ENCODE measurements at places on chromosomes 16 and 17. TPM values are rescaled to one million over a fixed set of nuclear protein-coding genes. Genes with fewer than 3 reads are reported as not detected.

NPW gene
- total RNA-seq, result not detected

FOXO3B gene
- total RNA-seq, result 8.3 TPM

APOBR gene
- 16.9 TPM for total RNA-seq

ZFP90 gene
- 27.3 TPM for total RNA-seq

WFDC1 gene
- total RNA-seq, result not detected

IRX3 gene
- not detected for total RNA-seq

TNP2 gene
- not detected for total RNA-seq

FAM171A2 gene
- 1.1 TPM for total RNA-seq

KRTAP3-2 gene
- not detected for total RNA-seq

ZNF19 gene
- total RNA-seq, result 6.9 TPM

ASPHD1 gene
- not detected for total RNA-seq

DNA sequence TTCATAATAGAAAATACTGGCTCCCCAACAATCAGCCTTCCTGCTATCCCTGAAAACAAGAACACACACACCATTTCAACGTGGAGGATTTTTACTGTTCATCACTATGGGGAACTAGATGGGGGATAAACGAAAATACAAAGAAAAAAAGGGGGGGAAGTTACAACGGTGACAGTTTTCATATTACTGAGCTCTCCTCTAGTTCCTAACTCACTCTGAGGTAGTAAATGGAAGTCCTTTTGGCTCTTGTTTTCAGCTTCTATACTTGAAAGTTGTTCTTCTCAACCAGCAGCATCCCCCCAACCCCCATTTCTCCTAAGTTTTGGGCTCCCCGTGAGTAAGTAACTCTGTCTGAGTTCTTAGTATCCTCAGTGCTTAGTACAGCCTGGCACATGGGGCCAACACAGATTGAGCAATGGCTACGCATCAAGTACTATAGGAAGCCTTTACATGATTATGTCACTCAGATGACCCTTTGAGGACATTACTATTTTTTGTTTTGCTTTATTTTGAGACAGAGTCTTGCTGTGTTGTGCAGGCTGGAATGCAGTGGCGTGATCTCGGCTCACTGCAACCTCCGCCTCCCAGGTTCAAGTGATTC lies 4.2 kb upstream of the CORO7 start:
- no peak overlapping the region for H3K4me3 ChIP-seq
- H3K27me3 ChIP-seq, result no peaks in the 10 kb centered on the region
- DNase-seq, result no peak
- H3K27ac ChIP-seq, result no peak overlapping the region
- peaks cover 16% of the 10 kb centered on the region for H3K4me1 ChIP-seq

DNA sequence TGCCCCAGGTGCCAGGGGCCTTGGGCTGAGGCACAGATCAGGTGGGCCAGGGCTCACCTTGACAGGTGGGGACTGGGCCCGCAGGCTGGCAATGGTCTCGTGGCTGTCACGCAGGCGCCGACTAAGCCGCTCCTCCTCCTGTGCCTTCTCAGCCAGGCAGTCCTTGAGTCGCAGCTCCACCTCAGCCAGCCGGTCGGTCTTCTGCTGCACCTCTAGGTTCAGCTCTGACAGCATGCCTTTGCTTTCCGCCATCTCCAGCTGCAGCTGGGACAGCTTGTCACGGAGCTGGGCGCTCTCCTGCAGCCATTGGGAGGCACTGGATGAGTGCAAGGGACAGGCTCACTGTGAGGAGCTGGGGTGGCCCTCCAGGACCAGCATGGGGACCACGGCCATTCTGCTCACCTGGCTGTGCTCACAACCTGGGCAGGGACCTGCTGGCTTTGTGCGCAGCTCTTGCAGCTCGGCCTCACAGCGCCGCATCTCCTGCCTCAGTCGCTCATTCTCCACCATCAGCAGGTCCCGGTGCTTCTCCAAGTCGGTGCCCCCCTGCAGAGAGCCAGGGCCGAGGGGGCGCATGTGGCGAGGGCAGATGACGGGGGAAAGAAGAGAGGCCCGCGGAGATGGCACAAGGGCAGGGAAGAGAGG lies 31.0 kb downstream of the KIFC3 start:
- no peak overlapping the region for H3K27ac ChIP-seq
- no peaks in the 10 kb centered on the region for H3K36me3 ChIP-seq

GRCh38 chr17:3690094-3690715 lies 5.8 kb downstream of the P2RX5 start:
- H3K36me3 ChIP-seq, result peaks cover 22% of the 10 kb centered on the region
- H3K27me3 ChIP-seq, result no peaks in the 10 kb centered on the region

GRCh38 chr16:3121851-3122467 lies 9.6 kb downstream of the ZNF205 start:
- H3K27ac ChIP-seq, result no peak overlapping the region
- H3K4me1 ChIP-seq, result peaks cover 23% of the 10 kb centered on the region
- H3K27me3 ChIP-seq, result no peaks in the 10 kb centered on the region
- no peak for DNase-seq
- no peak overlapping the region for H3K4me3 ChIP-seq

DNA sequence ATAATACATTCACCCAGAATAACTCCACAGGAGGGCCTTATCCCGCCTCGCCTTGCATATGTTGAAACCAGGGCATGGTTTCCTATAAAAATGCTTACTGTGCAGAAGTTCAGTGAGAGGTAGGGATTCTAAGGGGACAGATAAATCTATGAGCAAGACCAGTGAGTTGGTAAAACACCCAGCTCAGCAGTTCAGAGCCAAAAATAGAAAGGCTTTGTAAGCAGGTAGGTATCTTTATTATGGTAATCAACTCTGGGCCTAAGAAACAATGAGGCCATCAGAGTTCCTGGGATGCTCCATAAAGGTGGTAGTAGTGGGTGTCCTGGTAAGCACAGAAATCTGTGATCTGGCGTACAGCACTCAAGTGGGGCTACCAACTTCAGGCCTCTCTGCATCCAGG lies 549.4 kb upstream of the CDH5 start:
- no peak overlapping the region for H3K4me3 ChIP-seq
- no peaks in the 10 kb centered on the region for H3K36me3 ChIP-seq
- no peak overlapping the region for H3K27ac ChIP-seq
- H3K4me1 ChIP-seq, result no peaks in the 10 kb centered on the region
- DNase-seq, result no peak

DNA sequence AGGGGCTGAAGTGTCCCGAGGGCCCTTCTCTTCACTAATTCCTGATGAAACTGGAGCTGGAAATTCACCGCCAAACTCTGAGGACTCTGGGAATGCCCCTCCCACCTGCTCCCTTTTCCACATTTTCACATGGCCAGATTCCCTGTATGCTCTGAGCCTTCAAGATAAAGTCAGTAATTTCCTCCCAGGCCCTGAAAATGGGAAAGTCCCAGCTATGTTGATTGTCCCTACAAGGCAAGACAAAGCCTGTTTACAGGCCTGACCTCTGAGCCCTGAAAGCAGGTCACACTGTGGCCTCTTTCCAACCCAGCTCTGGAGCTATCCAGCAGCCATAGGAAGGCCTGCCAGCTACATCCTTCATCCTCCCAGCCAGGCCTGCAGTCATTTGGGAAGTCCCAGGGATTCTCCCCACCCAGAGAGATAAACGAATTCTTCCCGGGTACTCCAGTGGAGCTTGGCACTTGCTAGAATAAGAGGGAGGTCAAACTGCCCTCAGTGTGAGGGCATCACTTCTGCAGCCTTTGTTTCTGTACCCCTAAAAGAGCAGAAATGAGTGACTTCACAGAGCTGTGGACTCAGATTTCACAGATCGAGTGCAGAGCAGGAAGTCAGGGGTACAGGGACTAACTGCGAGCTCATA lies 19.6 kb upstream of the CCL2 start:
- H3K4me1 ChIP-seq, result no peaks in the 10 kb centered on the region
- no peak overlapping the region for H3K27ac ChIP-seq
- no peaks in the 10 kb centered on the region for H3K36me3 ChIP-seq

DNA sequence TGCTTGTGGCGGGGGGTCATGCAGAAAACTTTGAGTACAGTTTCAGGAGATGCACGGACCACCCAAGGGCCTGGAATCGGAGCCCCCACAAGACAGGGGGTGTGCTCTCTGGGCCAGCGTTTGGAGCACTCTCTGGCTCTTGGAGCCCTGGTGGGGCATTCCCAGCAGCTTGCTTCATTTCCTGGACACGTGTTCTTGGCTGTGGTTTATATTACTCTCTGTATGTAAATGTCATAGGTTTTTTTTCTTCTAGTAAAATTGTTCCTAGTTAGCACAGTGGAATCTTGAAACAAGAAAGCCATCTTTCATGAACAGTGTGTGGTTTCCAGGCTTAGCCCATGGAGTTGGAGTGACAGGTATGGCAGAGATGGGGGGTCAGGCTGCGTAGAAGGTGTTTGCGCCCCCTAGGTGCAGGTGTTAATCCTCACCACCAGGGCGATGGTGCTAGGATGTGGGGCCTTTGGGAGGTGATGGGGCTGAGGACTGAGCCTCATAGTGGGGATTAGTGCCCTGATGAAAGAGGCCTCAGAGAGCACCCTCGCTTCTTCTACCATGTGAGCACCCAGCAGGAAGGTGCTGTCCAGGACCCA lies 79.8 kb downstream of the JPH3 start:
- no peak overlapping the region for H3K4me3 ChIP-seq
- DNase-seq, result no peak
- H3K36me3 ChIP-seq, result no peaks in the 10 kb centered on the region

DNA sequence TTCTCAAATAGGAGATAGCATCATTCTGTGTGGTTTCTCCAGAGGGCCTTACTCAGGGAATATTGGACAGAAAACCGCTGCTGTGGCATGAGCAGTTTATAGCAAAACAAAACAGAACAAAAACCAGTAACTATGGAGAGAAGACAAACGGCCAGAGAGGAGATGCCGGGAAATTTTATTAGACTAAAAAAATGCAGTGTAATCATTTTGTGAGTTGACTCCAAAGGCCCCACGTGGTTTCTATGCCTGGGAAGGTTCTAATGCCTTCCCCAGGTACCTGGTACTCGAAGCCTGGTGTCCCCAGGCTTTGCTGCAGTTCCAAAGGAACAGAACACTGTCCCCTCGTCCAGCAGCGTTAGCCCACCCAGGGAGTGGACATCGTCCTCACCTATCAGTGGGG lies 12.9 kb upstream of the CACNG5 start:
- H3K4me3 ChIP-seq, result no peak overlapping the region
- peaks cover 26% of the 10 kb centered on the region for H3K27me3 ChIP-seq
- DNase-seq, result no peak
- no peaks in the 10 kb centered on the region for H3K4me1 ChIP-seq

GRCh38 chr16:89599451-89599858 lies 14.0 kb upstream of the DPEP1 start:
- H3K36me3 ChIP-seq, result no peaks in the 10 kb centered on the region
- no peak overlapping the region for H3K4me3 ChIP-seq
- H3K27me3 ChIP-seq, result no peaks in the 10 kb centered on the region

DNA sequence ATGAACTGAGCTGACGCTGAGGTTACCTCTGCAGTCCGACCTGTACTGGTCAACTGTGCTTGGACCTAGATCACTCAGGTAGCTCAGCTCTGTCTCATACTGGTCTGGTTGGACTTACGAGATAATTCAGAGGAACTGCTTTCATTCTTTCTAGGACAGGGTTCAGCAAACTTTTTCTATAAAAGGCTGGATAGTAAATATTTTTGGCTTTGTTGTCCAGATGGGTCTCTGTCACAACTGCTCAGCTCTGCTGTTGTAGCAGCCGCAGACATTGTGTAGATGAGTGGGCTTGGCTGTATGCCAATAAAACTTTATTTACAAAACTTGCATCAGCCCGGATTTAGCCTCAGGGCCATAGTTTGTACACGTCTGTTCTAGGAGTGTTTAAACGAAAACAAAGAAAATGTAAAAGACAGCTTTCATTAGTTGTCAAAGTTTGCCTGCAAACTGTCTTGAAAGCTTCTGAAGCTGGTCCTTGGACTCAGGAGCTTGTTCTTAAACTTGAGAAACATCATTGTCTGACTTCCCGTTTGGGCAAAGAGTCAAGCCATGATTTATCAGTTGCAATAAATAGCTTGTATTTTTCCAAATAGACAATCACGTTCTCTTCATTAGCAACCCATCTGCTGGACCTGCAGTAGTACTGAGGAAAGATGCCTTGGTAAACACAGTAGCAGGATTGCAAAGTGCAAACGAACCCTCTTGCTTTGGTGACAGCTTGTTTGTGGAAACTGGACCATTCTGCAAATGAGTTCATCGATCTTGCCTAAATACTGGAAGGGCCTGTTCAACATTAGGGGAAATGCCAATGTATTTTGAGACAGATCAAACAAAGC lies 253.4 kb downstream of the SNX29 start:
- H3K4me3 ChIP-seq, result no peak overlapping the region
- no peaks in the 10 kb centered on the region for H3K36me3 ChIP-seq
- no peak for DNase-seq

- H3K4me3 ChIP-seq, result peak overlapping the region; percentile 70
- DNase-seq, result peak; percentile 36
- peaks cover 22% of the 10 kb centered on the region for H3K4me1 ChIP-seq
- peak overlapping the region; percentile 66 for H3K27ac ChIP-seq
These were observed 852 bp upstream of the HELZ start for GRCh38 chr17:67245694-67246402.

DNA sequence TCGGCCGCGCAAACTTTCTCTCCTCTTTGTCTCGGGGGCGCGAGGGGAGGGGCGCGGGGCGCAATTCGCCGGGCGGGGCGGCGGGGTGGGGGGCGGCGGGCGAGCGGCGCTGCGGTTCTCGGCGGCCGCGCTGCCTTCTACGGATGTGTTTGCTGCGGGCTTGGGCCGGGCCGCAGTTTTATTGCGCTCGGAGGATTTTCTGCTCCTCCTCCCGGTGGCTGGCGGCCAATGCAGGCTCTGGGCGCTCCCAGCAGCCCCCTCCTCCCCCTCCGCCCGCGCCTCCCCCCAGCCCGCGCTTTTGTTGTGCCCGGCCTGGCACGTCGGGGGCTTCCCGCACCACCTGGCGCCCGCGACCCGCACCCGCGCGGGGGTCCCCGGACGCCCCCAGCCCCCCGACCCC lies at the start of gene TIMP2:
Gene TIMP2 (minus strand): TSS at position 154 of the 400 bp plus-strand sequence. CDS start 299 bp downstream, outside the sequence.
- H3K27ac ChIP-seq, result no peak within 1 kb of the TSS
- peaks cover 6% of the 10 kb centered on the region for H3K4me1 ChIP-seq
- H3K4me3 ChIP-seq, result peak within 1 kb of the TSS; percentile 42

GRCh38 chr17:8015236-8015956 lies 13.0 kb downstream of the GUCY2D start:
- peaks cover 3% of the 10 kb centered on the region for H3K4me1 ChIP-seq
- no peak for DNase-seq
- H3K27me3 ChIP-seq, result peaks cover 63% of the 10 kb centered on the region
- no peak overlapping the region for H3K27ac ChIP-seq
- H3K4me3 ChIP-seq, result peak overlapping the region; percentile 55

DNA sequence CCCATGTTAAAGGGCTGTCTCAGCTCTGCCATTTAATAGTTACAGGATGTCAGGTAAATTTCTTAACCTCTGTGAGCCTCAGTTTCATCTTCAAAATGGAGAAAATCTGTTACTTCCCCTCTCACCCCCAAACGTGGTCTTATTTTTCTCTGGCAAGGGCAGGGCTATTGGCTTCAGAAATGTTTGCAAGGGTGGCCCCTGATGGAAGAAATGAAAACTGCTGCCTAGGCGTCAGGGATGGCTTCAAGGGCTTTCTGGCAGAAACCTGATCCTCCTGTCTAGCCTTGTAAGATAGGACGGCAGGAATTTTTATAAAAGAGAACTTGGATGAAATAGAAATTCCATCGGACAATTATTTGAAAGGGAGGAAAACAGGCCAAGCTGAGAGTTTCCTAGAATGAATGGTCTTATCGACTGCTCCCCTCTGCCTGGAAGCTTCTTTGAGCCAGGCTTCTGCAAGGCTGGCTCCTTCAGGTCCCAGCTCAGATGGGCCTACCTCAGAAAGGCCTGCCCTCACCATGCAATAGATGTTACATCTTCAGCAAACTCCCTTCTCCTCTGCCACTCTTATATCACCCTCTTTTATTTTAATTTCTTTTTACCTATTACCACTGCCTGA lies 43.0 kb upstream of the TANGO6 start:
- peak; percentile 31 for DNase-seq
- no peaks in the 10 kb centered on the region for H3K36me3 ChIP-seq
- H3K4me1 ChIP-seq, result no peaks in the 10 kb centered on the region
- no peak overlapping the region for H3K27ac ChIP-seq

- no peak overlapping the region for H3K27ac ChIP-seq
- H3K4me1 ChIP-seq, result no peaks in the 10 kb centered on the region
- no peaks in the 10 kb centered on the region for H3K27me3 ChIP-seq
- H3K36me3 ChIP-seq, result no peaks in the 10 kb centered on the region
These were observed 269.7 kb downstream of the CA10 start for GRCh38 chr17:51888816-51889215.

Measured in T-cell (primary cell).